ENCODE measurements at places on chromosomes 5 and 9.

- no peak for DNase-seq
These were observed 1.4 kb downstream of the RASGEF1C start for GRCh38 chr5:180207593-180207992.

DNA sequence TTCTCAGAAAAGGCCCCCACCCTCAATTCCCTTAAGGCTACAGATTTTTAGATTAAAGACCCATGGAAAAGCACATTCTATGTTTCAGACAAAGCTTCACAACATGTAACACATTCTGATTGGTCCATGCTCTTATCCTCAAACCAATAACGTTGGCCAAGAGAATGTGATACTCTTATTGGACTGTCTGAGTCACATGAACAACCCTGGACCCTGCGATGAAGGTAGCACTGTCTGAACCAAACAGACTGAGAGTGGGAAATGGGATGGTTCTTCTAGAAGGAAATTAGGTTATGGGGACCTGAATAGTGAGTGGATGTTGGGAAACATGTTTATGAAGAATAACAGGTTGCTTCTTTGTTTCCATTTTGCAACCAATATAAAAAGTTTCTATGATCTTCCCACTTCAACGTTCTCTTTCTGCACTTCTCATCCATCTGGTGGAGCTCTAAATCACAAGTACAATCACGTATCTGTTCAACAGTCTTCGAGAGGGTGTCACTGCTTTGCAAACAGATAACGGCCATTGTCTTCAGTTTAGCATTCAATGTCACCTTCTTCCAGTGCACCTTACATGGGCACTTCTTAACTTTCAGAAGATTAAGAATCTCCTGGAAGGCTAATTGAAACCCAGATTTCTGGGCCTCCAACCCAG is 81.6 kb downstream of the PTCH1 start:
- no peak for DNase-seq

GRCh38 chr5:140801494-140801841 is 611 bp downstream of the PCDHA3 start:
- DNase-seq = no peak

- DNase-seq = no peak
These were observed 427.7 kb downstream of the CDK5RAP2 start for GRCh38 chr9:120152295-120152694.

- DNase-seq = no peak
These were observed 35.1 kb downstream of the MRPL36 start for GRCh38 chr5:1764606-1764960.

DNA sequence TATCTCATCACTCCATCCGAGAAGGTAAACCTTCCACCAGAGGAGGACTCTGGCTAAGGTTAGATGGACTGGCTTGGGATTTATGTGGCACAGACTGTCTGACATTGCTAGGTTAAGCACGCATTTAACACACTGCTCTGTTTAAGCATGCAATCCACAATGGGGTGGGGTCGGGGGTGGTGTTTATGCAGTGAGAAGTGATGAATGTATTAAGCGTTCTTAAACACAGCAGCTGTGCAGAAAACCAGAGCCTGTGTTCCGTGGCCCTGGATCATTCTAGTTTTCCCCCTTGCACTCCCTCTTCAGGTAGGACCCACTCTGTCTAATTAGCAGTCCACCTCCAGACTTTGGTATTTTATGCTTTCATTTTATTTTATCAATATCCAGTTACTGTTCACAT is 46.4 kb downstream of the STXBP1 start:
- DNase-seq = no peak
